Prostate gland (tissue), 2 donors: ENCODE measurements at places on chromosomes 7 and 10.

- no peaks in the 10 kb centered on the region for H3K27me3 ChIP-seq
- H3K36me3 ChIP-seq: no peaks in the 10 kb centered on the region
- no peak overlapping the region for H3K4me3 ChIP-seq
- DNase-seq: no peak
- H3K4me1 ChIP-seq: no peaks in the 10 kb centered on the region
- peak overlapping the region; percentile 75 for H3K27ac ChIP-seq
These were observed 43.4 kb downstream of the BPGM start for GRCh38 chr7:134690016-134690415.

- H3K27me3 ChIP-seq: no peaks in the 10 kb centered on the region
- no peak for DNase-seq
- no peak overlapping the region for H3K27ac ChIP-seq
- no peaks in the 10 kb centered on the region for H3K4me1 ChIP-seq
- H3K36me3 ChIP-seq: no peaks in the 10 kb centered on the region
These were observed 154.4 kb downstream of the PRKG1 start for GRCh38 chr10:51228714-51229100.

DNA sequence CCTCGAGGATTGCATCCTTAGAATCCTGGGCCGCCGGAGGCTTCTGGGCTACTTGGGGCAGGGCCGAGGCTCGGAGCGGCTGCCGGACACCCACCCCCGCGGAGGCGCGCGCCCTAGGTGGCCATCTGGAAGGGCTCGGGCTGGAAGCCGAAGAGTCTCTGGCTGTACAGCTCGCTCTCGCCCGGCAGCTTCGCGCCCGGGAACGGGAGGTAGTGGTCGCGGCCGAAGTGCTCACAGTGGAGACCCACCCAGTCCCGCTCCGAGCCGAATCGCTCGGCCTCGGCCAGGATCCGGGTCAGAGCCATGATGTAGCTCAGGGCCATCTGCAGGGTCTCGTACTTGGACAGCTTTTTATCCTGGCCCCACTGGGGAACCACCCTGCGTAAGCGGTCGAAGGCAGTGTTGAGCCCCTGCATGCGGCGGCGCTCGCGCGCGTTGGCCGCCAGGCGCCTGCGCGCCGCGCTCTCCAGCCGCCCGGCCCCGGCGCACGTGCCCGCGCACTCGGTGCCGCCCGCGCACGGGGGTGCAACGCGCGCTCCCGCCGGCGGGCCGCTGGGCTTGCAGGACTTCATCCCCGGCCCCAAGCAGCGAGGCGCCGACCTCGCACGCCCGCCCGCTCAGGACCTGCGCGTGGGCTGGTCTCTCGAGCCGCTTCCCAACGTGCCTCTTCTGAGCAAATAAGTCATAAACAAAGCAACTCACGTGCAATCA is 652 bp downstream of the ATOH7 start:
- no peaks in the 10 kb centered on the region for H3K27me3 ChIP-seq
- DNase-seq: peak; percentile 19

DNA sequence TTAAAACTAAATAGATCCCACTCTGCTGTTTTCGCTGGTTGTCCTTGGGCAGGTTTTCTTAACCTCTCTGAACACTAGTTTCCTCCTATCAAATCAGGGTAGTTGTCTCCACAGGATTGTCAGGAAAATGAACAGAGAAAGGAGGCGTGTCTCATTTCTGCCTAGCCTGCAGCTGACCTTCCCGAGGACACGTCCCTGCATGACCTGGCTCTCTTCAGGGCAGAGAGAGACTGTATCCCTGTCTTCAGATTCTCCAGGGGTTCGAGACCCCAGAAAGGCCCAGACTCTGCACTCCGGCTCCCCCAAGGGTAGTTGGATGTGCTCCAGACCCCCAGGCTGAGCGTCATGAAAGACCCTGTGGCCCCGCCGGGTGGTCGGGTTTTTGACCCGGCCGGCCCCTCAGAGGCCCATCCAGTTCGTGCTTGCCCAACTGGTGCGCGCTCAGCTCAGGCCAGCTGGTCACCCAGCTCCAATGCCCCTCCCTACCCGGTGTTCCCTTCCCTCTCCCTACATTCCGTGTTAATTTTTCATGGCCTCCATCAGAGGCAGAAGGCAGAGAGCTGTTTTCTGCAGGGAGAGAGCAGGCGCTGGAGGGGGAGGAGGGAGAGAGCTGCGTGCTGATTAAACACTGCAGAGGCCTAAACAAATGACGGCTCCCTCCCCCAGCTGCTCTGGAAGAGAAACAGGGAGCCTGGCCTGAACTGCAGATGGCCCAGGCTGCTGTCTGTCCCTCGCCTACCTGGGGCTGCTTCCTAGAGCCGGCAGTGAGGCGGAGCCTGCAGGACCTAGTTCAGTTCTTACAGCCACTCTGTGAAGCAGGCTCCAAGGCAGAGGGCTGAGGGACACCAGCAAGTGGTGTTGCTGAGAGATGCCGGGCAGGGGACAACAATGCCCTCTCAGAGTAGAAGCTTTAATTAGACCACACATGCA is 86.2 kb upstream of the PPIF start:
- peak overlapping the region; percentile 45 for H3K27ac ChIP-seq
- H3K4me3 ChIP-seq: no peak overlapping the region
- H3K36me3 ChIP-seq: no peaks in the 10 kb centered on the region
- H3K27me3 ChIP-seq: no peaks in the 10 kb centered on the region
- peak; percentile 39 for DNase-seq

GRCh38 chr10:34407324-34407805 is 407.7 kb downstream of the PARD3 start:
- no peak for DNase-seq
- no peak overlapping the region for H3K27ac ChIP-seq
- H3K4me3 ChIP-seq: no peak overlapping the region
- no peaks in the 10 kb centered on the region for H3K4me1 ChIP-seq
- no peaks in the 10 kb centered on the region for H3K36me3 ChIP-seq

DNA sequence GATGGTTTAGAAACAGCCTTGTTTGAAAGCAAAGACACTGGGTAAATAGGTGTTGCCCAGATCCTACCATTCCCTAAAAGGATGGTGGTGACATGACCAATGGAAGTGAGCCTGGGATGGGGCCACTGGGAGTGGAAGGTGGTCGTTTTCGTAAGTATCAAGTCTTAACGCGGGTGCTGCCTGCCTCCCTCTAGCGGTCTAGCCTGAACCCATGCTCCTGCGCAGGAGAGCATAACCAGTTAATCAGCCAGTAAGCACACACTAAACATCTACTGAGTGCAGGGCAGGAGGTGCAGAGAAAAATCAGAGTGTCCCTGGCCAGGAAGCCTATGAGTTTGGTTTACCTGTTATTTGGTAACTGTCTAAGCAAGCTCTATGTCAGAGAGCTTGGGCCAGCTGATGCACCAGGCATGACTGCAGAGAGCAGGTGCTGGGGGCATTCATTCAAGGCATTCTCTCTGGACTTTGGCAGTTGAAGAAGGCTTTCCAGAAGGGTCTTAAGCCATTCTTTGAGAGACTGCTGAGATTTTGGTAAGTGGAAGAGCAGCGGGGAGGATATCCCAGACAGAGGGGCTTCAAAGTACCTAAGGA is 930 bp downstream of the GARIN1A start:
- no peak for DNase-seq
- H3K36me3 ChIP-seq: no peaks in the 10 kb centered on the region
- no peak overlapping the region for H3K27ac ChIP-seq
- H3K27me3 ChIP-seq: no peaks in the 10 kb centered on the region
- H3K4me3 ChIP-seq: no peak overlapping the region
- no peaks in the 10 kb centered on the region for H3K4me1 ChIP-seq

GRCh38 chr7:149218469-149219420 is 20.7 kb upstream of the ZNF212 start:
- no peaks in the 10 kb centered on the region for H3K4me1 ChIP-seq
- H3K36me3 ChIP-seq: no peaks in the 10 kb centered on the region
- H3K4me3 ChIP-seq: no peak overlapping the region
- no peaks in the 10 kb centered on the region for H3K27me3 ChIP-seq
- no peak for DNase-seq

GRCh38 chr10:92241158-92241500 is 49.7 kb downstream of the CPEB3 start:
- H3K27me3 ChIP-seq: no peaks in the 10 kb centered on the region
- H3K4me3 ChIP-seq: peak overlapping the region; percentile 63
- no peak for DNase-seq
- peaks cover 3% of the 10 kb centered on the region for H3K4me1 ChIP-seq

DNA sequence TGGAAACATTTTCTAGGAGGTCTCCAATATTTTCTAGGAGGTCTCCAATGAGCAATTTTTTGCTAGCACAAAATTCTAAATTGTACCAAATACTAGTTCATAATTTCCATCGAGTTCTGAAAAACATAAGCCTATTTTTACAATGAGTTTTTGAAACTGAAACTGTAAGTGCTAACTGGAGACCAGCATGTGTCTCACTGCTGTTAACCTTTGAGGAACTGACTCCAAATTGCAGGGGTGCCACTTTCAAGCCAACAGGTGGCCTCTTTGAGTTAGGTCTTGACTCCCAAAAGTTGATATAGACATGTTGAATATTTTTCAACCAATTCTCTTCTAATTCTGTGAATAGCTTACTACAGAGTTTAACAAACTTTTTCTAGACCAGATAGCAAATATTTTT is 58.8 kb downstream of the CAV1 start:
- H3K27me3 ChIP-seq: no peaks in the 10 kb centered on the region
- H3K4me3 ChIP-seq: no peak overlapping the region
- H3K4me1 ChIP-seq: no peaks in the 10 kb centered on the region
- H3K36me3 ChIP-seq: no peaks in the 10 kb centered on the region

DNA sequence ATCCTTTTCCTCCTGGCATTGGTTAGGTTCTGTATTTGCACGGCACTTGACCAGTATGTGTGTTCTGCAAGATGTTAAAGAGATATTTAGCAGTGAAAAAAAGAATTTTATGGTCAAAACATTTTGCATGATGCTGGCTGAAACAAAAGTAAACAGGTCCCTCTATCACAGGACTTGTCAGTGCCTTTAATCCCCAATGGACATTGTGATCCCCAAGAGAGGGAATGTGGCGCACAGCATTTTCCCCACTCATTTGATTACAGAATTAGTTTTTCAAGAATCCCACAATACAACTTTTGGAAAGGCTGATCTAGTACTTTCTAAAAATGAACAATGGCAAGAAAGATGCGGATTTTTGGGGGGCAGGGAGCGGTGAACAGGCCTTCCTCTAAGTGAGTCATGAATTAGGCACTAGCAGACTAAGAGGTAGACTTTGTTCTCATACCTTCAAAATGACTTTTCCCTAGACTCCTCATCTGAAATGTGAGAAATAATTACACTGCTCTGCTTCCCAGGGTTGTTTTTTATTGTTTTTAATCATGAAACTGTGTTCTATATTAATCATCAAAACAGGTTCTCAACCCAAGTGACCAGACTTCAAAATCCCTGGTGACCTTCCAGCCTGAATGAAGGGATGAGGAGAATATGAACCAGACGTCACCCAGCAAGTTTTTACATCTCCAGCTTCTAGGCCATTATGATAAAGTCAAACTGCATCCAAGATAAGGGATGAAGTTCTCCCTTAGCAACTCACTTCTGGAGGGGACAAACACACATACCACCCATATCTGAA is 8.6 kb downstream of the FBXW4 start:
- H3K36me3 ChIP-seq: no peaks in the 10 kb centered on the region
- H3K4me3 ChIP-seq: no peak overlapping the region
- no peaks in the 10 kb centered on the region for H3K27me3 ChIP-seq

GRCh38 chr7:97623333-97623732 is 108.6 kb upstream of the TAC1 start:
- H3K4me1 ChIP-seq: no peaks in the 10 kb centered on the region
- no peak overlapping the region for H3K4me3 ChIP-seq
- no peak for DNase-seq
- H3K27me3 ChIP-seq: no peaks in the 10 kb centered on the region
- H3K36me3 ChIP-seq: no peaks in the 10 kb centered on the region
- H3K27ac ChIP-seq: no peak overlapping the region

DNA sequence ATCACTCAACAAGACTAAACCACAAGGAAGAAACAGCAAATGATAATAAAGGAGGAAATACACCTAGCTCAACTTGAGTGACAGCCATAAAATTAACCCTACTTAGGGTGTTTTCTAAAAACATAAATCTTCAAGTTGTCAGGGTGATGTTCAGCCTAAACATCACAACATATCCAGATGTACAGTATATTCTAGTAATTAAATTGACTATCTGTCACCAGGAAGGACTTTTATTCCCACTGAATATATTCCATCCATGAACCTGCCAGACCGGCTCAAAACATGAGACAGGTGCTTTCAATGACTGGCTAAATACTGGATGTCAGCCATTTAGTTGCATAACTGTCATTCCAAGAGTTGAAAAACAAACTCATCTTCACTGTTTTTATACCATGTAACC is 298.1 kb upstream of the NEBL start:
- peaks cover 6% of the 10 kb centered on the region for H3K4me1 ChIP-seq
- peak; percentile 77 for DNase-seq
- H3K36me3 ChIP-seq: no peaks in the 10 kb centered on the region

DNA sequence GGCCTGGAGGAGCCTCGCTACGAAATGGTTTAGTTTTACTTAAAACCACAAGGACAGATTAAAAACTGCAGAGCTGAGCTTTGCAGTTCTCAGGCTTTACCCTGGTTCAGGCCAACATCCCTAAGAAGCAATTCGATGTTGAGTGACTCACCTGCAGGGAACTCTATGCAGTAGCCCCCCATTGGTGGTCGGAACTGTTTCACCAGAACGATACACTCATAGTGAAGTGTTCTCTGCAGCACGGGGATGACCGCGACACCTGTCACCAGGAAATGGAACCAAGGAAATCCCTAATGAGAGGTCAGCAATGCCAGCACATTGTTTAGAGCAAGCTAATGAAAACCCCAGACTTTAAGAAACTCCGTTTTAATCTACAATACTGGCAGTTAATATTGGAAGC is 18.0 kb downstream of the NUDT5 start:
- no peak for DNase-seq
- H3K4me3 ChIP-seq: no peak overlapping the region
- peaks cover 1% of the 10 kb centered on the region for H3K36me3 ChIP-seq
- no peaks in the 10 kb centered on the region for H3K27me3 ChIP-seq

DNA sequence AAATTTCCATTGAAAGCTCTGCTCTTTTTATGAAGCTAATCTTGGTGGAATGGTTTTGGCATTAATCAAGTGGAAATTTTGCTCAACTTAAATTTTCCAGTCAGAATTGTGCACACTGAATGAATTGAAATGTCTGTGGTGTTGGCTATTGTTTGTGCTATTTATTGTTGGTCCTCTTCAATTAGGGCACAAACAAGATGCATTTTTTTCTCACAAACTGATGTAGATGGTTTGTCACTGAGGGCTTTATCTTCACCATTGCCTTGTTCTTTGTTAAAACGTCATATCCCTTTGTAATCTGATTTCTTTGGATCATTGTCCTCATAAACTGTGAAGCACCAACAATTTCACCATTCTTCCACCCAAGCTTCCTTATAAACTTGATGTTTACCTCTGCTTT is 152.1 kb upstream of the RHOBTB1 start:
- H3K27me3 ChIP-seq: no peaks in the 10 kb centered on the region
- H3K27ac ChIP-seq: no peak overlapping the region
- no peaks in the 10 kb centered on the region for H3K36me3 ChIP-seq
- no peak overlapping the region for H3K4me3 ChIP-seq
- no peaks in the 10 kb centered on the region for H3K4me1 ChIP-seq
